Activated CD4-positive, alpha-beta T cell treated with anti-CD3 and anti-CD28 coated beads, Interleukin-2, amount 10 ng/mL, durations not matched to agents 24 days and 14 days (primary cell): ENCODE measurements at places on chromosomes 4 and X.

- DNase-seq = no peak
Observed at GRCh38 chr4:7734651-7735260, 204.9 kb downstream of the AFAP1 start.

DNA sequence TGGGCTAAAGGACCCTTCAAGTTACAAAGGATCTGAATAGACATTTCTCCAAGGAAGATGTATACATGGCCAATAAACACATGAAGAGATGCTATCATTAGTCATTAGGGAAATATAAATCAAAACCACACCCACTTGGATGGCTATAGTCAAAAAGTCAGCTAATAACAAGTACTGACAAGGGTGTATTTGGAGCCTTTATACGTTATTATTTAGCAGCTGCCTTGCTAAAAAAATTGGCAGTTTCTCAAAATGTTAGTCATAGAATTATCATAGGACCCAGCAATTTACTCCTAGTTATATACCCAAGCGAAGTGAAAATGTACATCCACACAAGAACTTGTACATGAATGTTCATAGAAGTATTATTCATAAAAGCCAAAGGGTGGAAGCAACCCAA, 112.7 kb upstream of the DUSP21 start:
- no peak for DNase-seq

GRCh38 chrX:21225643-21226042, 148.6 kb upstream of the CNKSR2 start:
- no peak for DNase-seq

DNA sequence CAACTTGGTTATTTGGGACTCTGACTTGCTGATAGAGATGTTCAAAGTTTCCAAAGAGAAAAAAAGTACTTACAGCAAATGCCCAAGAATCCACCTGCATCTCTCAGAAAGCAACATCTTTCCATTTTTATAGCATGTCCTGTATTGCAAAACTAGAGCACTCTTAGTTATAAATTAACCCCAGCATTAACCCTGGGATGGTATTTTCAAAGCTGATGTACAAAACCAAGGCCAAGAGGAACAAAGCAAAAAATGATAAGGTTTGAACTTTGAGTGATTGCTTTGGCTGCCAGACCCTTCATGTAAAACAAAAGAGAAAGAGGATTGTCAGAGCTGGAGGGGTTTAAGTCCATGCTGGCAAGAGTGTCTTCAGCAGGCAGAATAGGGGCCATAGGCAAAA, at the start of gene SERPINA7:
Gene SERPINA7, minus strand, starts transcription at position 103 of the 400 bp plus-strand sequence. CDS start 1,669 bp downstream, outside the sequence.
- no peak for DNase-seq

GRCh38 chrX:12443534-12444098, 305.3 kb downstream of the FRMPD4 start:
- DNase-seq = no peak

DNA sequence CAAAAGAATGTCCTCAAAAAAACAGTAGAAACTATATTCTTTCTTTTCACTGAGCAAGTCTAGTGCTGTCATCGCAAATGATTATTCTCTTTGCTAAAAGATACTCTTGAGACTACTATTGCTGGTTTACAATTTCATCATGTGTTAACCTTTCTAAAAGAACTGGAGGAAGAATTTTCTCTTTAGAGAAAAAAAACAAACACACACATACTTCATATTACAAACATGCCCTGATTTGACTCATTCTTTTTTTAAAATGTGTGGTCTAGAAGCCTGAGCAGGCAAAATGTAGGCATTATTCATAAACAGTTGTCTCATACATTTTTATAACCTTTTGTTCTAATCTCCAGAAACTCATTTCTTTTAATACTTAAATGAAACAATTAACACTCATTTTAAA, 60.6 kb upstream of the FAT4 start:
- no peak for DNase-seq

GRCh38 chrX:75781611-75782010, 3.4 kb downstream of the MAGEE2 start:
- DNase-seq = no peak

DNA sequence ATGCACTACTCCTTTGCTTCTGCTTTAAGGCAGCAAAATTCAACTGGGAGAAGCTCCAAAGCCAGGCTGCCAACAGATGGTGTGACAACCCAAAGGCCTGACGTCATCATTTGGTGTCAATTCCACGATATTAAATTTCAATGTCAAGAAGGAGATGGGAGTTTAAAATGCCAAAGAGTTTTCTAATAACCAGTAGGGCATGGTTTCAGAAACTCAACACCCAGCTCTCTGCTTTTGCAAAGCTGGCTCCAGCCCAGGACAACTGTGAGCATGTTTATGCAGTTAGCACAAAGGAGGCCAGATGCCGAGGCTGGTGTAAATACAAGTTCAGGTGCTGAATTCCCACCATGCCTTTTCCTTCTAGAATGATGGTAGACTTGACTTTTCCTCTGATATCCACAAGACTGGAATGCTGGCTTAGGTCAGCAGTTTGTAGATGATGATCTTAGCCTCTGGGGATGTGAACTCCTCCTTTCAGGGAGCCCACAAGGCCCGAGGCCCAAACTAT, 67.3 kb downstream of the AFAP1 start:
- no peak for DNase-seq

- DNase-seq = peak; percentile 96
Observed at GRCh38 chr4:75672461-75673026, 667 bp downstream of the G3BP2 start.

- no peak for DNase-seq
Observed at GRCh38 chr4:81490403-81491160, 18.9 kb upstream of the RASGEF1B start.

- DNase-seq = no peak
Observed at GRCh38 chr4:40908297-40908696, 158.5 kb downstream of the NSUN7 start.

DNA sequence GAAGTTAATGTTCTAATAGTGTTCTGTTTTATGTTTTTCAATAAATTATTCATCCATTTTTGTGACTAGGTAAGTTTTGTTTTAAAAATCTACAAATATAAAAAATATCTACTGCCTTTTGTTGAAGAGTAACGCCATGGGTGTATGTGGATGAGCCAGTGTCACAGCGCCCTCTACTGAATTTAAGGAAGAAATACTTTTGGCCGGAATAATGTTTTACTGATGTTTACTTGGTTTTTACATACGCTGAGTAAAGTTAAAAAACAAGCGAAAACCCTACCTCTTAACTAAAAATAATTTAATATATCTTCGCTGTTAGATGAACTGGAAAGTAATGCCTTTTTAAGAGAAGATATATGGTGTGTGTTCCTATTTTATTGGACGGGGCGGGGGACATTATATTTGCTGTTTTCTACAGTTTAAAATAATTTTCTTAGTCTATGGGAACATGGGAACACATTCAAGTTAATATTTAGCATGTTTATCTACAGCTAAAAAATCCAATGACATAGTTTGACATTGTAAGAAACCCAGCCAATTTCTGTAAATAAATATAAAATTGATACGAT, 86.1 kb downstream of the CPE start:
- peak; percentile 65 for DNase-seq

DNA sequence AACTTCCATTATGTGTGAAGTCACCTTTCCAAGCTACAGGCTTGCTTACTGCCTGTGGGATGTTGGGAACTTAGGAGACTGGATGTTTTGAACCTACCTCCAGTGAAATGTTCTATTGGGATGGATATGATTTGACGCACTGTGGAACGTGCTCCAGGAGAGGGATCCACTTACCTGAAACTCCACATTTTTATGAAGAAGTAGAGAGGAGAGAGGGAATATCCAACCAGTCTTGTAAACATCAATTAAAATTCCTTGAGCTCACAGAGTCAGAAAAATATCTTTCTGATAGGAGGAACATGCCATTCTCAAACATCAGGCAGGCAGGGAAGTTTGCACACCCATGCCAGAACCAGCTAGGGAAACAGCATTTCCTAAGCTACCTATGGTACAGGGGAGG, 91.1 kb upstream of the MAOA start:
- DNase-seq = no peak

DNA sequence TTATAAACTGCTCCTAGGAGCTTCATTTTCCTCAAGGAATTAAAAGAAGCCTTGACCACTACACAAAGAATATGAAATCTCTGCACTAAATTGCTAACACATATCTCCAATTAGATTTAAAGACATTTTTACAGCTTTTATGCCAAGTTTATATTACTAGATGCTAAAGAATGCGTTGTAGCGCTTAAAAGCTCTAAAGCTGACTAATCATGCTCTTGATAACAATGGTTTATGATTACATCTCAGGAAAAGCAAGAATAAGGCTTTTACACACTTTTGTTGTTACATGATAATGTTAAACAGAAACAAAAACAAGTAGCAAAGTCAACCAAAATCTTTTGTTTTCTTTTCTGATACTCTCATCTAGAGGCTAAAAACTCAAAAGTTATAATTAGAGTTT, 44.7 kb downstream of the SLC10A7 start:
- no peak for DNase-seq

DNA sequence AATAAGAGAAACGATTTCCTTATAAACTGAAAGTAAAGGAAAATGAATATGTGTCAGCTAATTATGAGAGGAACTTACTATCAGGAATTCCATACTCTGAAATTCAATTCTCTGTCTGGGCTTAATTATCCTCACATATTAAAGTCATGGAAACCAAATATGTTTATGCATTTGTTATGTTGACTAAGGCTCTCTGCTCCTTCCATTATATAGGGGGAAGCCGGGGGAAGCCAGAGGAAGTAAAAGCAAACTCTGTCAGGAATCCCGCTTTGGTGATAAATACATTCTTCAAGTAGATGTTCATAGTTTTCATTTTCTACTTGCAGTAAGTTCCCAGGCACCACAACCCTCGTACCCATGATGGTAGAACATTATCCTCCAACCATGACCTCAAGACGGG, 142.8 kb upstream of the VCX2 start:
- DNase-seq = no peak

DNA sequence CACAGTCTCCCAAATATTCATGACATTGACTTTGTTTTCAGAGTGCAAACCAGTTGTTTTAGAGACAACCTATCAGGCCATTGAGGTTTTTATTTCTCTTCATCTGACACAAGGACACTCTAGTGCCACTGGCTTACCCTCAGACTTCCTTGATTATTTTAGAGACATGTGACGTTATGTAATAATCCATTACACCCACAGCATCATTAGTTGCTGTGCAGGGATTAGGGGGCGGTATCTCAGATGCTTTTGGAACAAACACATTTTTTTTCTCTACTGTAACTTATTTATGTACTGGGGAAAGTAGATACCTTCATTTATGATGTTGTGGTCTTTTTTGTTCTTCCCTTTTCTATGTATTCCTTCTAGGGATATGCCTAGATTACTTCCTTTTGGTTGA, 2293.1 kb downstream of the PCDH7 start:
- DNase-seq = no peak
